ENCODE measurements at places on chromosomes 2 and 18.
A peak's percentile ranks its signal among the peaks of the same experiment; 100 is the strongest.

- DNase-seq, result no peak
These were observed 275.3 kb upstream of the CCDC68 start for GRCh38 chr18:55234366-55235093.

GRCh38 chr2:188345426-188345825, 53.8 kb downstream of the GULP1 start:
- DNase-seq, result no peak

DNA sequence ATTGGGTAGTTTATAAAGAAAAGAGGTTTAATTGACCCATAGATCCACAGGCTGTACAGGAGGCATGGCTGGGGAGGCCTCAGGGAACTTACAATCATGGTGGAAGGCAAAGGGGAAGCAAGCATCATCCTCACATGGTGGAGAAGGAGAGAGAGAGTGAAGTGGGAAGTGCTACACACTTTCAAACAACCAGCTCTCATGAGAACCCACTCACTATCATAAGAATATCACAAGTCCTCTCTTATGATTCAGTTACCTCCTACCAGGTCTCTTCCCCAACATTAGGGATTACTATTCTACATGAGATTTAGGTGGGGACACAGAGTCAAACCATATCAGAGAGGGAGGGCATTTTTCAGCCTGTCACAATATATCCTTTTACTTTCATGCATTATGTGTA, 22.7 kb upstream of the DOCK10 start:
- DNase-seq, result no peak

DNA sequence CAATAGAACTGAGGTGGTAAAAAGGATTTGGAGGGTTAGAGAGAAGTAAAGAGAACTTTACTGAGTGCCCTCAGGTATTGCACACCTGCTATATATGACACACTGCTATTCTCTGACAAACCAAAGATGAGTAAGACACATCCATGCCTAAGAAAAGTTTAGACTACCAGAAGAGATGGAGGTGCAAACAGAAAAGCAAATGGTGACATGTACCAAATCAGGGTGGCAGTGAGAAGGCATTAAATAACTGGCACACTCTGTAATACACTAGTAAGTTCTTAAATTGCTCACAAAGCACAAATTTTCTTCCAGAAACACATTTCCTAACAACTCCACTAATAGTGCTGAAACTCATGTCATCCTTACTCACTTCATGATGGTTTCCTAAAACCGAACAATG, 88.6 kb downstream of the KCTD18 start:
- DNase-seq, result no peak

GRCh38 chr2:106080959-106081358, 113.1 kb downstream of the UXS1 start:
- no peak for DNase-seq

GRCh38 chr2:171999161-171999560, 592 bp upstream of the METAP1D start:
- no peak for DNase-seq

DNA sequence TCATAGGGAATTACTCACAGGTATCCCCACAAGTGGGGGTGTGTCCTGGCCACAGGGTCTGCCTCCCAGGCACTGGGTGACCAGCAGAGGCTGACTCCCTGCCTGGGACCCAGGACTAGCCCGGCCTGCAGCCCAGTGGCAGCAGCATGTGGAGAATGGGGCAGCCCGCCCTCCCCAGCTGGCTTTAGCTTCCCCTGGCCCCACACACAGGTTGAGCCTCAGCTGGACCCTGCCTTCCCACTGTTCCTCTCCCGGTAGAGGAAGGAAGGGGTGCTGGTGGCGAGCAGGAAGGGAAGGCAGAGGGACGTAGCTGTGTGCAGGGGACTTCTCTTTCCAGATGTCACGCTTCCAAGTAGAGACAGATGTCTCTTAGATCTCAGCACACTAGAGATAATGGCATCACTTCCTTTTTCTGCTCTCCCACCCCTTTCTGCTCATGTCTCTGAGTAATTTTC, 51.4 kb downstream of the EMILIN2 start:
- peak; percentile 60 for DNase-seq

GRCh38 chr2:12821656-12822055, 104.9 kb downstream of the TRIB2 start:
- DNase-seq, result no peak

- DNase-seq, result no peak
These were observed 127.4 kb upstream of the AQP4 start for GRCh38 chr18:26992926-26993325.

DNA sequence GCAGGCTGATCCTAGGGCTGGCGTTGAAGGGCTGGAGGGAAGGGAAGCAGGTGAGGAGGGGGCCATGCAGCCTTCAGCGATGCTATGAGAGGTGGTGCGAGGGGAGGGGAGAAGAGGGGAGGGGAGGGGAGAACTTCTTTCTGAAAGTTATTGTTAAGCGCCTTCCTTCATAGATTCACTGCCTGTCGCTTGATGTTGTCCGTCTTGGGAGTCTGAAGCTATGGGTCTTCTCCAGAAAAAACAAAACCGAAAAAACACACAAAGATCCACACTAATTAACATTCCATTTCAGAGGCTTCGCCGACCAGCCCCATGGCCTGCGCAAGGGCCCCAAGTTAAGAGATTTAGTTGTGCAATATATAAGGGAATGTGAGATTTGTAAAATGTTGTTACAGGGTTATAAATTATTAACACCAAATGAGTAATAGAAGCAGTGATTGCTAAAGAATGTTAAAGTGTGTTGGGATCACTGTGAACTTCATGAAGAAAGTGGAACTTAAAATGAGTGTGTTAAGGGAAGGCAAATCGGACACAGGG, 758 bp downstream of the CFAP221 start:
- DNase-seq, result no peak

GRCh38 chr2:151486053-151486452, 76.4 kb downstream of the RIF1 start:
- DNase-seq, result no peak
